Cardiac muscle cell (in vitro differentiated cells and primary cell): ENCODE measurements at places on chromosomes 13 and 19. TPM values are rescaled to one million over a fixed set of nuclear protein-coding genes. Genes with fewer than 3 reads are reported as not detected.

- DNase-seq = no peak
- H3K4me1 ChIP-seq = no peaks in the 10 kb centered on the region
- no peaks in the 10 kb centered on the region for H3K27me3 ChIP-seq
- H3K36me3 ChIP-seq = no peaks in the 10 kb centered on the region
- no peak overlapping the region for H3K4me3 ChIP-seq
These were observed 15.1 kb downstream of the PLPP2 start for GRCh38 chr19:275958-276646.

DNA sequence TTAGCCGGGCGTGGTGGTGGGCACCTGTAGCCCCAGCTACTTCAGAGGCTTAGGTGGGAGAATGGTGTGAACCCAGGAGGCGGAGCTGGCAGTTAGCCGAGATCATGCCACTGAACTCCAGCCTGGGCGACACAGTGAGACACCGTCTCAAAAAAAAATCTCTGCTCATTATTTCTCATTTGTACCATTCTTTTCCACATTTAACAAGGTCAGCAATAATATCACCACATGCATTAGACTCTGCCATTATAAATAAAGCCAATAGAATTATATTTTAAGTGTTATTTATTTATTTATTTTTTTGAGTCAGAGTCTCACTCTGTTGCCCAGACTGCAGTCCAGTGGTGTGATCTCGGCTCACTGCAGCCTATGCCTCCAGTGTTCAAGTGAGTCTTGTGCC lies 24.2 kb downstream of the UGGT2 start:
- H3K4me3 ChIP-seq = no peak overlapping the region
- no peaks in the 10 kb centered on the region for H3K27me3 ChIP-seq
- no peak overlapping the region for H3K27ac ChIP-seq
- H3K36me3 ChIP-seq = no peaks in the 10 kb centered on the region
- no peaks in the 10 kb centered on the region for H3K4me1 ChIP-seq

The ZNF524 gene
- 26.5 and 29.1 TPM in 2 replicates for total RNA-seq

The ZNF99 gene
- not detected in 2 replicates for total RNA-seq

The F7 gene
- 0.83 and 1.2 TPM in 2 replicates for total RNA-seq
